ENCODE measurements at places on chromosomes 16 and 17.

DNA sequence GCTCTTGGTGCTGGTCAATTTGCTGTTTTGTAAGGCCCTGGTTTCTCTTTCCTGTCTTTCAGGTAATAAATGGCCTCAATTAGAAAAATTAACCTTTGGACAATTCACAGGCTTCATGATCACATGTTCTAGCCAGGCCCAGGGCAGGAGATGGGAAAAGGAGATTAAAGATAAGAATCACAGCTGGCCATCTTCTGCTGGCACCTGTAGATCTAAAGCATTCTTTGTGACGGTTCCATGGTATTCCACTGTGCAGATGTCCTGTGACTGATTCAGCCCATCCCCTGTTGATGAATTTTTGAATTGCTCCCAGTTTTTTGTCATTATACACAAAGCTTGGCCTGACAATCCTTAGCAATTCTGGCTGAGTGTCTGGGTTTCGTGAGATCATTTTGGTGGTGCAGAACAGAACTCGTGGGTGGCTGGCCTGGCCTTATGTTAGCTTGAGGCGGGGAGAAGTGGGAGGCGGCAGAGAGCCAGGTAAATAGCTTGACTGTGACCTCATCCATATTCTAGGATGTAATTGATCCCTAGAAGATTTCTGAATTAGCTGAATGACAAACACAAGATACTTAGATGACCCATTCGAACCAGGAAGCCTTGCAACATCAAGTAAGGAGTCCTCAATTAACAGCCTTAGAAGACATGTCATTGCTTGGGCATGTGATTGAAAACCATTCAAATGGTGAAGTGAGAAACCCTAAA is 14.1 kb downstream of the TMC5 start:
- DNase-seq = no peak

DNA sequence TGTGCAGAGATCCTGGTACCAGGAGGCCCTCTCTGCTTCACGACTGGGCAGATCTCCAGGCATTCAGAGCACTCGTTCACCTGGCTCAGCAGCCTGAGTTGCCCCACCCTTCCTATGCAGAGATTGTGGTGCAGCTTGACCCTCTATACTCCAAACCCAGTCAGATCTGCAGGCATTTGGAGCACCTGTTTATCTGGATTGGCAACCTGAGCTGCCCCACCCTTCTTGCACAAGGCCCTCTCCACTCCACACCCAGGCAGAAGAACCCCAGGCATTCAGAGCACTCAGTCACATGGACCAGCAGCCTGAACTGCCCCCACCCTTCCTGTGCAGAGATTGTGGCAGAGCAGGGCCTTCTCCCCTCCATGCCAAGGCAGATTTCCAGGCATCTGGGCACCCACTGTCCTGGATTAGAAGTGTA is 88.4 kb upstream of the CDH5 start:
- DNase-seq = no peak

DNA sequence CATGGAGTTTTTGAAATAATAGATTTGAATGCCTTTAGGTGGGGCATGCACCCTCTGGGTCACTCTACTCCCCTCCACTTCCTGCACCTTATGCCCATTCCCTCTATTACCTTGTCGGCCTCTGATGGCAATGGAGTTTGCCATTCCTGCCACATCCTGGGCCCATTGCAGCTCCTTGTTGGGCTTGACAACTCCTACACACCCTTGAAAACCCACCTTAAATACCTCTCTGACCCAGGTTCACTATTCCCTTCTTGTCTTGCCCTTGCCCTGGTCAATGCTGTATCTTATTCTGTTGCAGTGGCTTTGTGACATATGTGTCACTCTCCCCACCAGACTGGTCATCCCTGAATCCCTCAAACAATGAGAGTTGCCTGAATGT is 2.4 kb downstream of the CCR7 start:
- no peak for DNase-seq

DNA sequence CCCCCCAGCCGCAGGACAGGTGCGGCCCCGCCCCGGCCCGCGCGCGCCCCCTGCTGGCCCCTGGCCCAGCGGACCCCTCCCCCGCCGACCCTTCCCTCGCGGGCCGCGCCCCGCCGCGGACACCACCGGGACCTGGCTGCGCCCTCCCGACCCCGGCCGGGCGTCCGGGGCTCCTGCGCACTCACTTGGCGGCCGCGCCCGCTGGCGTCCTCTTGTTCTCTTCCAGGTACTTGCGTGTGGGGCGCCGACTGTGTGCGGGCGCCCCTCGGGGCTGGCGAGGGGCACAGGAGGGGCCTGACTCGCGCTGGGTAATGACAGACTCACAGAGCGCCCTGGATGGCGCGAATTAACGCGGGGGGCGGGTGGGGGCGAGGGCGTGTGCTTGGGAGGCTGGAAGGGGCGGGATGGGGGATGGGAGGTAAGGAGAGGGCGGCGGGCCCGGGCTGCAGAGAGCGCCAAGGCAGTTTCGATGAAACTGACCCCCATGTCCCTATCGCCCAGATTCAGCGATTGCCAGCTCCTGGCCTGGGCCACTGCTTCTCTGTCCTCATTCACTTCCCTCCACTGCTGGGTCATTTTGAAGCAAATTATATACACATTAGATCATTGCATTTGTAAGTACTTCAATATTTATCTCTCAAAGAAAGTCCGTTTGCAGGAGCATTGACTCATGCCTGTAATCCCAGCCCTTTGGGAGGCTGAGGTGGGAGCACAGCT is 445 bp upstream of the DBNDD1 start:
- DNase-seq = peak; percentile 45

GRCh38 chr16:68216240-68216639 is 19.7 kb downstream of the ESRP2 start:
- no peak for DNase-seq

DNA sequence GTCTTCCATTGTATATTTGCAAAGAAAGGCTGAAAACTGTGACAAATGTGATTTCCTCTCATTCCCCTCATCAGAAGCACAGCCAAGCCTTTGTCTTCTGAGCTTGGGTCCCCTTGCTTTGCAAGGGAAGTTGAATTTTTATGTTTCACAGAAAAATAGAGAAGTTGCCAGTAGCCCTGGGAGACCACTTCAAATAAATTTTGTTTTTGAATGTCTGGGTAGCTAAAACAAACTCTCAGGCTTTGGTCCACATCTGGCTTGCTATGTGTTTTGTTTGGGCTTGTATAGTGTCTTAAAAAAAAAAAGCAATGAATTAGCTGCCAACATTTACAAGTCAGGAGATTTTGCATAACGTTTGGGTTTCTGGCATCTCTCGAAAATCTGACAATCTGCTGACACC is 24.1 kb downstream of the PIK3R6 start:
- no peak for DNase-seq

All from GM12865 (cell line).